Heart right ventricle (tissue), 16 donors: ENCODE measurements at places on chromosomes 2 and 18. TPM values are rescaled to one million over a fixed set of nuclear protein-coding genes. Genes with fewer than 3 reads are reported as not detected.

DNA sequence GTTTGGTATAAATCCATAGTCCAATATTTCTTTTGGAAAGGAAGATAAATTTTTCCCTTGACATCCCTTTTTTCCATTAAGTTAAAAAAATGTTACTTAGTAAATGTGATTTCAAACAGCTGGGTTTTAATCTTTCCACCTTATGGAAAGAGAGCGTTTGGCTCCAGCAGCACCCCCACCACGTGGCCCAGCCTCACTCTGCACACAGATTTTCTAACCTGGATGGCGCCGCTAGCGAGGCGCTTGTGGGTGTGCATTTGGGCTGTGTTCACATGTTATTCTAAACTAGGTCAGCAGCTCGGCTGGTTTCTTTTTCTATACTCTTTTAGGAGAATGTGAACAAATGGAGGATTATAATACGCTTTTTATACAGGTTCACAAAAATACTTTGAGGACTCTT lies 218.0 kb downstream of the LDLRAD4 start:
- no peaks in the 10 kb centered on the region for H3K36me3 ChIP-seq
- peak overlapping the region; percentile 59 for H3K27ac ChIP-seq
- H3K27me3 ChIP-seq = no peaks in the 10 kb centered on the region

Gene NRP2
- 7.6 TPM for total RNA-seq

Gene SLC38A11
- 0.69 TPM for total RNA-seq

Gene ELOA2
- total RNA-seq = not detected

Gene HRH4
- total RNA-seq = not detected

Gene ABCB11
- 0.05 TPM for total RNA-seq

DNA sequence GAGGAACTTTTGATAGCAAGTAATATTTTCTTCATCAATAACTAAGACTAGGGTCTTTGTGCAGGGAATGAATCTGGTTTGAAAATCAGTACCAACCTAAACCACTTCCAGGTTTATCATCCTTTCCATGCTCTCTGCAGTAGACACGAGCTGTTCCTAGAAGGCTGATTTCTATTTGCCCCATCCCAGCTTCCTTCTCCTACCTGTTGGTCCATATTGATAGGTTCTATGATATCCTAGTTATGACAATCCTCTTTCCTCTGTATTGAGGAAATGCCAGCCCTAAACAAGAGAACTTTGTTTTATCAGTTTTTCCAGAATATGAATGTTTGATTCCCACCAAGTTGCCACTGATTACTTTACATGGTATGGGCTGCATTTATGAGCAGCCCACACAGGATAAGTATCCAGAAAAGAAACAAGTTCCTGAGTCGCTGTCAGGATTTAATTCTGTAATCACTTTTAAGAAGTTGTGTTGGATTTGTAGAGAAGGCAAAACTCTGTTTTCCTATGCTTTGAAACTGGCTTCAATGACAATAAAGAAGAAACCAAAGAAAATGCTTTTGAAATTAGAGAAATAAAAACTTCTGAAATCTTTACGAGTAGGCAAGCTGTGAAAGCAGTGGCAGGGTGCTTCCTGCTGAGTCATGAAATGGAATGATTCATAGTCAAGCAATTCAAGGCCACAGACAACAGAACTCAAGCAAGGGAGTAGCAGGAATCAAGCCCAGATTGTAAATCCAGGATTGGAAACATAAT lies 37.3 kb upstream of the TANK start:
- peak overlapping the region; percentile 31 for H3K27ac ChIP-seq
- no peak for DNase-seq
- peaks cover 21% of the 10 kb centered on the region for H3K4me1 ChIP-seq
- H3K36me3 ChIP-seq = no peaks in the 10 kb centered on the region
- H3K4me3 ChIP-seq = no peak overlapping the region

Gene GKN2
- not detected for total RNA-seq

- no peak overlapping the region for H3K4me3 ChIP-seq
- no peak overlapping the region for H3K27ac ChIP-seq
- no peaks in the 10 kb centered on the region for H3K4me1 ChIP-seq
- H3K36me3 ChIP-seq = no peaks in the 10 kb centered on the region
- DNase-seq = no peak
Observed at GRCh38 chr2:166765141-166765540, 123.1 kb upstream of the XIRP2 start.

GRCh38 chr2:148901142-148901541 lies 26.1 kb downstream of the KIF5C start:
- no peaks in the 10 kb centered on the region for H3K27me3 ChIP-seq
- no peak overlapping the region for H3K27ac ChIP-seq
- no peak overlapping the region for H3K4me3 ChIP-seq
- no peaks in the 10 kb centered on the region for H3K4me1 ChIP-seq
- DNase-seq = no peak

GRCh38 chr18:45688833-45689232 lies 35.1 kb upstream of the SLC14A1 start:
- no peak for DNase-seq
- no peaks in the 10 kb centered on the region for H3K27me3 ChIP-seq
- no peak overlapping the region for H3K27ac ChIP-seq
- H3K4me3 ChIP-seq = no peak overlapping the region
- no peaks in the 10 kb centered on the region for H3K4me1 ChIP-seq
- no peaks in the 10 kb centered on the region for H3K36me3 ChIP-seq

- H3K36me3 ChIP-seq = no peaks in the 10 kb centered on the region
- peaks cover 12% of the 10 kb centered on the region for H3K4me1 ChIP-seq
- H3K4me3 ChIP-seq = peak overlapping the region; percentile 35
Observed at GRCh38 chr18:4453567-4453873, 1.6 kb downstream of the DLGAP1 start.

DNA sequence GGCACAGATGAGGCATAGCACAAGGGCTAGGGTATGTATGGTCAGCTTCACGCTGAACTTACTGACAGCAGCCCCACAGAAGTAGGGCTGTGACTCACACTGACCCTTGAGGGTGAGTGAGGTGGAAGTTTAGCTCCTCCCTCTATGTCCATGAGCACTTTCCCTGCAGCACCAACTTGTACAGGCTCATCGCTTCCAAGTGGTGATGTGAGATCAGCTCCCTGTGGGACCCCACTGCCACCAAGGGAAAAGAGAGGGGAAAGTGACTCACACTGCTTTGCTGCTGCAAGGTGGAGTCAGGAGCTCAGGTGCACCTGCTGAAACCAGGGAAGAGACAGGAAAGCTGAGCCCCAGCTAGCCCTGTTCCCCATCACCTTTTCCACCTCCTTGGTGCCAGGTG lies 91.5 kb downstream of the TEX51 start:
- no peaks in the 10 kb centered on the region for H3K4me1 ChIP-seq
- H3K4me3 ChIP-seq = no peak overlapping the region
- no peaks in the 10 kb centered on the region for H3K36me3 ChIP-seq
- DNase-seq = no peak

GRCh38 chr2:195408196-195408595 lies 248.8 kb upstream of the SLC39A10 start:
- no peak overlapping the region for H3K4me3 ChIP-seq
- no peaks in the 10 kb centered on the region for H3K36me3 ChIP-seq
- no peak overlapping the region for H3K27ac ChIP-seq
- H3K4me1 ChIP-seq = no peaks in the 10 kb centered on the region
- H3K27me3 ChIP-seq = no peaks in the 10 kb centered on the region
- no peak for DNase-seq

DNA sequence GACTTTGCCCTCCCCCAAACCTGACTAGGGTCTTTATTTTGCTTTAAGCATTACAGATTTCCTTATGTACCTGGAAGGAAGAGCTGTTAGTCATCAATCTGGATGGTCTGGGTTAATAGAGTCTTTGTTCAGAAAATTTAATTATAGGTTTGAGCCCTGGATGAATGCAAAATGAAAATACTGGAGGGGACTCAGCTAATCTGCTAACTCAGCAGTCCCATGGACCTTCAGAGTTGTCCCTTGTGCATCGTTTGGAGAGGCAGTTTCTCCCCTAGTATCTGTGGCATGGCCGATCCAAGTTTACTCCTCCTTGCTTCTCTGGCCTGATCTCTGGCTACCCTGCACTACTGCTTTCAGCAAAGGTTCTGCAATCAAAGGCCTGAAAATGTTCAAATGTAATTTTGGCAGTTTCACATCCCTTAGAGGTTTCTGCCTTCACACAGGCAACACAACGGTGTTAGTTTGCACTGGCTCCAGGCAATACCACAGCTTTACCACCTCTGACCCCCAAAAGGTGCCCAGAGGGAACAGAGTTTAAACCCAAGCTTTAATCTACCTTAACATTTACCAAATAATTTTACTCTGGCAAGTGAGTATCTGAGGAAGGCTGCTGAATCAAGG lies 134.3 kb downstream of the THADA start:
- peak overlapping the region; percentile 2 for H3K27ac ChIP-seq
- H3K27me3 ChIP-seq = no peaks in the 10 kb centered on the region
- no peak overlapping the region for H3K4me3 ChIP-seq

GRCh38 chr18:74064510-74064909 lies 83.1 kb downstream of the FBXO15 start:
- DNase-seq = no peak
- peaks cover 4% of the 10 kb centered on the region for H3K4me1 ChIP-seq
- no peak overlapping the region for H3K4me3 ChIP-seq
- H3K27ac ChIP-seq = no peak overlapping the region
- H3K36me3 ChIP-seq = no peaks in the 10 kb centered on the region

Gene RFX8
- total RNA-seq = not detected

Gene WDR75
- 19.2 TPM for total RNA-seq
